ENCODE measurements at places on chromosomes 3 and 15.

GRCh38 chr3:128597900-128598299, 52.7 kb downstream of the RPN1 start:
- DNase-seq = no peak

DNA sequence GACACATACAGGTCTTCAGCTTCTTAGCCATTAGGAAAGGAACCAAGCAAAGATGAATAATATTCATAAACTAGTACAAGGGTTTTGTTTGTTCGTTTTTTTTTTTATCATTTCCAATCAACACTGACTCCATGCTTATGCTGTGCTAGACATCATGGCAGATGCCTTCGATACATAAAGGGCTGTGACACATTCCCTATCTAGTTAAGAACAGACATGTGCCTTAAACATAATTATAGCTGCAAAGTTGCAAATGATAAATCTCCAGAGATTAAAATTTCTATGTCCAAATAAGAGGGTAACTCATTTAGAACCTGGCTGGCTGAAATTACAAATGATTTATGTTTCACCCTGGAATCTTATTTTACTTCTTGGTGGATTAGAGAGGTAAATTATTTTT, 386.4 kb downstream of the LSAMP start:
- no peak for DNase-seq

GRCh38 chr15:90872486-90873184, 4.2 kb downstream of the FURIN start:
- no peak for DNase-seq

DNA sequence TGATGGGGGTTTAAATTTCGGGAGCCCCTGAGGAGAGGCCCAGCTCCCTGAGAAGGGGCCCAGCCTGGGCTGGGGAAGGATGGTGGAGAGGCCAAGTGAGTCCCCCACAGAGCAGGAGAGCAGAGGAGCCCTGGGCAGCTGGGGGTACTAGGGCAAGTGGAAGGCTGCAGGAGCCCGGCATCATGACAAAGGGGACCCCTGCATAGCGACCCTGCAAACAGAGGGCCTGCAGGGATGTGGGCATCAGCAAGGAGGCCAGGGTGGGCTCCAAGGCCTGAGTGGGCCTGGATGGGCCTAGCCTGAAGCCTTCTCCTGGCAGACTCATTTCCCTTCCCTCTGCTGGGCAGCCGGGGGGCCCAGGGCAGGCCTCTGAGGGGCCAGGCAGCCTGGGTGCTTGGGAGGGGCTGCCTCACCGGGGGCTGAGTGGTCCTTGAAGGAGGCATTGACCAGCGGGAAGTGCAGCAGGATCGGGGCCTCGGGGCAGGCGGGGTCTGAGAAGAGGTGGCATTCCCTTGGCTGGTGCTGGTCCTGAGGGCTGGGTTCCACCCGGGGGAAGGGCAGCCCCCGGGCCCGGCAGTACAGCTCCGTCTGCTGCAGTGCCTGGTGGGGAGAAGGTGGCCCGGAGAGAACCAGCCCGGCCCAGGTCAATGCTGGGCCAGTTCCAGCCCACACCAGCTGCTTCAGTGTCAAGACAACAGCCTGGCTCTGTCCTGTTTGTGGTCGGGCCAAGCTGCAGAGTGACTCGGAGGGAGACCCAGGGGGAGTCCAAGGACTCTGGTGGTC, 24.7 kb downstream of the PLA2G4D start:
- peak; percentile 33 for DNase-seq

DNA sequence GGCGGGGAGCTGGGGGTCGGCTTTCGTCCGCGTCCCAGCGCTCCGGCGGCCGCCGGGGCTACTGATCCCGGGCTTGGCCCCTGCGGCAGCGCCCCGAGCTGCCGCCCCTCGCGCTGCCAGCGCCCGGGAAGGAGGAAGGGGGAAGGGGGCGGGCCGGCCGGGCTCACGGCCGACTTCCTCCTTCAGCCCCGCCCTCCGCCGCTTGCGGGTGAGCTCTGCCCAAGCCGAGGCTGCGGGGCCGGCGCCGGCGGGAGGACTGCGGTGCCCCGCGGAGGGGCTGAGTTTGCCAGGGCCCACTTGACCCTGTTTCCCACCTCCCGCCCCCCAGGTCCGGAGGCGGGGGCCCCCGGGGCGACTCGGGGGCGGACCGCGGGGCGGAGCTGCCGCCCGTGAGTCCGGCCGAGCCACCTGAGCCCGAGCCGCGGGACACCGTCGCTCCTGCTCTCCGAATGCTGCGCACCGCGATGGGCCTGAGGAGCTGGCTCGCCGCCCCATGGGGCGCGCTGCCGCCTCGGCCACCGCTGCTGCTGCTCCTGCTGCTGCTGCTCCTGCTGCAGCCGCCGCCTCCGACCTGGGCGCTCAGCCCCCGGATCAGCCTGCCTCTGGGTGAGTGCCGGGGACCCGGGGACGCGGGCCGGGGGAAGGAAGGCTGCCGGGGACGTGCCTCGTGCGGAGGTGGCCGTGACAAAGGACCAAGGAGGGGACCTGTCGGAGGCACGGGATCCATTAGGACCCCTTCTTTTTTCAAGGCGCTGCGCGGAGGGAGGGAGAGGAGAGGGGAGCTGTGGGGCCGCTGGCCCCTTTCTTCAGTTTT, at the start of gene SEMA4B:
TSS of gene SEMA4B (plus strand) at position 201 of the 814 bp plus-strand sequence. CDS start at position 450, 249 bp downstream.
- DNase-seq = peak; percentile 72
